Esophagus muscularis mucosa (tissue), 4 donors: ENCODE measurements at places on chromosomes 5 and 9. TPM values are rescaled to one million over a fixed set of nuclear protein-coding genes. Genes with fewer than 3 reads are reported as not detected.

- DNase-seq, result no peak
- no peak overlapping the region for H3K27ac ChIP-seq
- no peaks in the 10 kb centered on the region for H3K4me1 ChIP-seq
Measured at GRCh38 chr5:169832304-169832703, 148.0 kb downstream of the INSYN2B start.

- peaks cover 31% of the 10 kb centered on the region for H3K4me1 ChIP-seq
- H3K4me3 ChIP-seq, result peak overlapping the region; percentile 98
- H3K27me3 ChIP-seq, result no peaks in the 10 kb centered on the region
Measured at GRCh38 chr5:147454996-147455677, 54.7 kb downstream of the DPYSL3 start.

DNA sequence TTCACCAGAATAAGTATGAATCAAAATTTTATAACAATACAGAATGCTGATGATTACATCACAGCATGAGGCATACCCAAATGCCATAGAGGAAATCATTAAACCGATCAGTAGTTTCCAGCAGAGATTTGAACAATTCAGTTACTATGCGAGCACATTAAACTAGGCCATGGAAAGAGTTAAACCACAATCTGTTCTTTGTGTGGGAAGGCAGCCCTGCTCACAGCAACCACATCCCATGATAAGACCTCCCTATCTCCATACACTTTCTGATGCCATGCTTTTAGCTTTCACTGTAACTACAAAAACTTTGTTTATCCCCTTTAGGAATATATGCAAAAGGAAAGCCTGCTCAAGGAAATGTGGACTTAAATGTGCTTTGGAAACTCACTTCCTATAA, 4.5 kb downstream of the NFIB start:
- no peaks in the 10 kb centered on the region for H3K27me3 ChIP-seq
- H3K27ac ChIP-seq, result no peak overlapping the region
- H3K36me3 ChIP-seq, result peaks cover 5% of the 10 kb centered on the region
- H3K4me3 ChIP-seq, result peak overlapping the region; percentile 88

- H3K36me3 ChIP-seq, result no peaks in the 10 kb centered on the region
- no peak overlapping the region for H3K27ac ChIP-seq
- DNase-seq, result no peak
- H3K4me1 ChIP-seq, result peaks cover 18% of the 10 kb centered on the region
Measured at GRCh38 chr9:33102551-33103210, 26.2 kb upstream of the SMU1 start.

GRCh38 chr9:84999788-85000187, 330.3 kb downstream of the NTRK2 start:
- H3K4me3 ChIP-seq, result no peak overlapping the region
- H3K36me3 ChIP-seq, result no peaks in the 10 kb centered on the region
- H3K27ac ChIP-seq, result no peak overlapping the region
- no peaks in the 10 kb centered on the region for H3K27me3 ChIP-seq

- no peaks in the 10 kb centered on the region for H3K36me3 ChIP-seq
- DNase-seq, result no peak
- H3K27ac ChIP-seq, result no peak overlapping the region
- H3K4me3 ChIP-seq, result no peak overlapping the region
Measured at GRCh38 chr5:116675626-116675910, 100.9 kb upstream of the SEMA6A start.

DNA sequence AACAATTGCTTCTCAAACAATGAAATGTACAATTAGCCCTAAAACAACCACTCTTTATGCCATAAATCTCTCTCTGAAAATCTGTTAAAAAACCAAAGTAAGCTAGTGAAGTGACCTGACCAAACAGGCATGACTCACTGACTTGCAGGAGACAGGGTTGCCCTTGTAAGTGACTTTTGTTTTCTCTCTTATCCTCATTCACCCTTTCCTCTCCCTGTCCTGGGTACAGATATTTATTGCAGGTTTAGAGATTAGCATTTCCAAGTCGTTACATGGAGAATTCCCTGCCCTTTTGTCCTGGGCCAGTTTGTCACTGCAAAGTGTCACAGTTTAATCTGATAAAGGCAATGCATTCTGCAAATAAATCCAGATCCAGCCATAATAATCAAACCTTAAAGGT, 484.2 kb downstream of the IRX1 start:
- no peaks in the 10 kb centered on the region for H3K27me3 ChIP-seq
- H3K27ac ChIP-seq, result no peak overlapping the region
- H3K4me3 ChIP-seq, result no peak overlapping the region
- H3K4me1 ChIP-seq, result no peaks in the 10 kb centered on the region
- H3K36me3 ChIP-seq, result no peaks in the 10 kb centered on the region

DNA sequence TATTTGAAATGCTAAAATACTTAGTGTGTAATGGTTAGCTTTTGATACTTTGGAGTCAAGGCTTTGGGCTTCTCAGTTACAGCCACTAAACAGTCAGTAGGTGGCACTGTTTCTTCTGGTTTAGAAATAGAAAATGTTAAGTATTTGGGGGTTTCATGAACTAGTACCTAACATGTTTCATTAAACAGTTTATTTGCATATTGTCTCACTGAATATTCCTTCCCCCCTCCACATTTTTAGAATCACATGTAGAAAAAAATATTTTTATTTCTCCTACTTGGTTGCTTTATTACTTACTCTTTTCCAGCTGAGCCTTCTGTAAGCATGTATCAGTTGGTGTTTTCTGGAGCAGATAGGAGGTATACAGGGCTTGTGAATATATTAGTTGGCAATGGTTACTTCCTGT, 48.0 kb downstream of the IPO11 start:
- no peaks in the 10 kb centered on the region for H3K27me3 ChIP-seq
- H3K4me3 ChIP-seq, result no peak overlapping the region
- H3K36me3 ChIP-seq, result peaks cover under 1% of the 10 kb centered on the region
- no peak for DNase-seq
- no peak overlapping the region for H3K27ac ChIP-seq

DNA sequence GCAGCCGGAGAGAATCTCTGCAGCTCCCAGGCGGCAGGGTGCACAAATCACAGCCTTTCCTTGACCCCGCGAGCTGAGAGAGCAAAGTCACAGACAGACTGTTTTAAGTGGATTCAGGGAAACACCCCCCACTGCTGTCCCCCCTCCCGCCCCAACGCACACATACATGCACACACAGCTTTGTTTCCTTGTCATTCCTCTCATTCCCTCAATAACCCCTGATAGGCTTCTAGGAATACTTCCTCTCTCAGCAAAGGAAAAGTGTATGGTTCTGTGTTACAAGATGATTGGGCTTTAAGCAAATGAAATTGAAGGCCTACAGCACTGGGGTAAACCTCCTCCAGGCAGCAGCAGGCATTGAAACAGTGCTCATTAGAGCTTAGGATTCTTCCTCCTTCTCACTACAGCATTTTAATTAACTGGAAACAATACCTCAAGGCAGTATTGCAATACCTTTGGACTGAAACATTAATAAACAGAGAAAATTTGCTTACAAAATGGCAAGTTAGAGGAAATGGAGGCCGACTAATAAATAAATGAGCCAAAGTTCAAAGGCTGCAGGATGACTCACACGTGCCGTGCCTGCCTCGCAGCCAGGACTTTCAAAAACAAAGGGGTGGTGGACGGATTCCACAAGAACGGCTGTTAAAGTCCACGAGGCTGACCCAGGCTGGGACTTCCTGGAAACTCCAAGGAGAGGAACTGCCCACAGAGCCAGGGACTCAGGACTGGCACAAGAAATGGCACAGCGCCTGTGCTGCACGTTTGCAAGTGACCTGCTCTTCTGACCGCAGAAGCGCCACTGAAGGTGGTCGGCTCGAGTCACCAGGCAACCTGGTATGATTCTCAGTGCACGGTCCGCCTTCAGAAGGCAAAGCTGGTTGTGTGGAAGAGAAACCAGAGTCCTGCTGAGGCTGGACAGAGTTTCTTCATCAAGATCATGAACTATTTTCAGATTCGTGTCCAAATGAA, 236.2 kb downstream of the SYK start:
- no peaks in the 10 kb centered on the region for H3K27me3 ChIP-seq
- no peaks in the 10 kb centered on the region for H3K36me3 ChIP-seq
- peak overlapping the region; percentile 67 for H3K27ac ChIP-seq

GRCh38 chr5:87390075-87390474, 22.7 kb downstream of the CCNH start:
- H3K27me3 ChIP-seq, result no peaks in the 10 kb centered on the region
- H3K4me1 ChIP-seq, result peaks cover 34% of the 10 kb centered on the region
- no peaks in the 10 kb centered on the region for H3K36me3 ChIP-seq
- no peak for DNase-seq
- no peak overlapping the region for H3K4me3 ChIP-seq
- H3K27ac ChIP-seq, result no peak overlapping the region

- H3K36me3 ChIP-seq, result no peaks in the 10 kb centered on the region
- H3K27ac ChIP-seq, result peak overlapping the region; percentile 57
- no peaks in the 10 kb centered on the region for H3K4me1 ChIP-seq
- H3K4me3 ChIP-seq, result no peak overlapping the region
- DNase-seq, result peak; percentile 93
- no peaks in the 10 kb centered on the region for H3K27me3 ChIP-seq
Measured at GRCh38 chr9:115649991-115650472, 503.6 kb upstream of the PAPPA start.

DNA sequence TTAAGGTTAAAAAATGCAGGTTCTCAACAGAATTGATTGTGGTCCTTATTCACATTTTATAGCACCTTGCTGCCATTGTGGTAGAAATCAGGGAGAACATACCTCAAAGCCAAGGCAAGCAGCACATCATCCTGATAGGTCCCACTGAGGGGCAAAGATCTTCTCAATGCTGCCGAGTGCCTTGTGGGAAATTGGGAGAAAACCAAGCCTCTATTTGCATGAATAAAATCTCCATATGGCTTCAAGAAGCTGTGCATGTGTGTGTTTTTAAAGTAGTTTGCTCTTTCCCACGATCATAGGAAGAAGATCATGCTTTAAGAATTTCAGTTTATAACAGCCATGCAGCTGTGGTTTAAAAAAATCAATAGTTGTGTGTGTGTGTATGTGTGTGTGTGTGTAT, 216.9 kb upstream of the FBXL7 start:
- H3K36me3 ChIP-seq, result no peaks in the 10 kb centered on the region
- H3K4me1 ChIP-seq, result peaks cover 8% of the 10 kb centered on the region
- DNase-seq, result no peak
- no peak overlapping the region for H3K27ac ChIP-seq
- no peaks in the 10 kb centered on the region for H3K27me3 ChIP-seq

DNA sequence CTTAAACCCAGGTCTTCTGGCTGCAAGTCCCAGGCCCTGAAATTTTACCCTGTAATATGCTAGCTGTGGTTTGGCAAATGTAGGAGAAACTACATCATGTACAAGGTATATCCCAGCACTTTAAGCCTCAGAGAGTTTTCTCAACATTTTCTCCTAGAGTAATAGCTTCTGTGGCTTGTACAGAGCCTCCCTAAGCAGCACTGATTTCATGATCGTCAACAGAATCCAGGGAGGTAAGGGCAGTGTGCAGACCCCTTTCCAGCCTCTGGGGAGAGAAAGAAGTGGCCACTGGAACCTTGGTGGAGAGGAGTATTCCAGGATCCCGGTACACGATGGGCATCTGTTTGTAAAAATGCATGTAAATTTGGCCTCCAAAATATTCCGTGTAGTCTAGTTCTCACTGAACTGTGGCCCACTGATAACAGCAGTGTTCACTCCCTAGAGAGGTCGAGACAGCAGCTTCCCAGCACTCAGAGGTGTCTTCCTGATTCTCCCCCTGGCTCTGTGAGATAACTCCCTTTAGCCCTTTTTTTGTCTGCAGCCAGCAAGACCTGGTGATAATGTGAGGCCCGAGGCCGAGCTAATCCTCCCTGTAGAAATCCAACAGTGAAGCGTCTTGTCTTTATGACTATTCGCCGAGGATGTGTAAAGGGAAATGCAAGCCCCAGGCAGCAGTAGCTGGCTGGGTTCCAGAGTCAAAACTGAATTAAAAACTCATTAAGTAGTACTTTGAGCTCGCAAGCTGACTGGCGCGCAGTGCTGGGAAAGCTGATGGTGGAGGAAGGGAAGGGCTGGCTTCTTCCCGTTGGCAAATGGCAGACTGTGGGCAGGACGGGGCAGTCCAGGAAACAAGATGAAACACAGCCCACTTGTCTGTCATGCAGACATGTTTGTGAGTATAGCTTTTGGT, 59.0 kb downstream of the MAP1B start:
- no peaks in the 10 kb centered on the region for H3K27me3 ChIP-seq
- H3K4me1 ChIP-seq, result peaks cover 74% of the 10 kb centered on the region
- peak overlapping the region; percentile 75 for H3K27ac ChIP-seq
- peak overlapping the region; percentile 16 for H3K4me3 ChIP-seq
- no peaks in the 10 kb centered on the region for H3K36me3 ChIP-seq

GRCh38 chr5:54590824-54591223, 73.3 kb downstream of the SNX18 start:
- no peaks in the 10 kb centered on the region for H3K4me1 ChIP-seq
- no peaks in the 10 kb centered on the region for H3K27me3 ChIP-seq
- no peak for DNase-seq
- H3K4me3 ChIP-seq, result no peak overlapping the region
- H3K27ac ChIP-seq, result no peak overlapping the region

GRCh38 chr5:158303275-158303674, 444.3 kb upstream of the CLINT1 start:
- H3K36me3 ChIP-seq, result no peaks in the 10 kb centered on the region
- H3K27ac ChIP-seq, result no peak overlapping the region

DNA sequence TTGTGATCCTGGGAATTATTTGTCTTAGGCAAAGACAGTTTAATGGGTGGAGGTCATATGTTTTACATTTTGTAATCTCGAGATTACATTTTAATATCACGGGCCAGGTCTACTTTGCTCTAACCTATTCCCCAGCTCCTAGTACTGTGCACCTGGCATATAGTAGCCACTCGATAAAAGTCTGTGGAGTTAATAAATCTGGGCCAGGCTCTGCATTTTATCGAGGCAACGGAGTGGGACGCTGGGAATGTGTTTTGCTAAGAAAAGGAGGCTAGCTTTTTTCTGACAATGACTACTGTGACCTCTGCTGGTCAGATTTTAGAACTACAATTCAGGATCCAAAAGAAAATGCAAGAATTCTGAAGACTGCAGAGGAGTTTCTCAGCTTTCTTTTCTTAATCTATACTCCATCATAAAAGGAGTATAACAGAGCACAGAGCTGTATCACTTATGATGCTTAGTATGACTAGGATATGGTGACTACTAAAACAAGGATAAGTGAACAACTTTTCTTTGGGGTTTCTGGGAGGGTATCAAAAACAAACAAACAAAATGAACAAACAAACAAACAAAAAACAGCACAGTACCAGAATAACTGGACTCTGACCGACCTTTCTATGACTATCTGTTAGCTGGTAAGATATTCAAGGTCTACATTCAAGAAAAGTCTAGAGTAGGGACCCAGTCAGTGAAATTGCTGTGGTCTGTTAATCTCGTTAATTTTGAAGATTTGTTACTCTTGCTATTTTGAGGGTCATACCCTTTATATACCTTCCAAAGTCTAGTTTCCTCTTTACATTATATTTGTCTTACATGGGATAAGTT, 46.1 kb upstream of the CER1 start:
- no peak for DNase-seq
- H3K36me3 ChIP-seq, result no peaks in the 10 kb centered on the region
- H3K4me1 ChIP-seq, result no peaks in the 10 kb centered on the region
- no peaks in the 10 kb centered on the region for H3K27me3 ChIP-seq
- H3K4me3 ChIP-seq, result no peak overlapping the region
- H3K27ac ChIP-seq, result no peak overlapping the region

- H3K27ac ChIP-seq, result no peak overlapping the region
- no peak for DNase-seq
- H3K4me1 ChIP-seq, result peaks cover 12% of the 10 kb centered on the region
- H3K36me3 ChIP-seq, result no peaks in the 10 kb centered on the region
- H3K4me3 ChIP-seq, result no peak overlapping the region
Measured at GRCh38 chr5:130109152-130109551, 204.9 kb downstream of the CHSY3 start.

- no peak for DNase-seq
- H3K4me3 ChIP-seq, result no peak overlapping the region
- peaks cover 3% of the 10 kb centered on the region for H3K4me1 ChIP-seq
- H3K36me3 ChIP-seq, result peaks cover 39% of the 10 kb centered on the region
Measured at GRCh38 chr9:77725046-77725694, 77.0 kb upstream of the GNA14 start.

C5orf63 gene
- total RNA-seq, result 0.98 TPM

SH3GLB2 gene
- 71.6 TPM for total RNA-seq

SLC36A3 gene
- total RNA-seq, result not detected

MELK gene
- total RNA-seq, result 0.17 TPM

SWI5 gene
- total RNA-seq, result 21.3 TPM

PCDHB9 gene
- 2.4 TPM for total RNA-seq

WHRN gene
- total RNA-seq, result 12.6 TPM
